ENCODE measurements at places on chromosomes 2 and 18. TPM values are rescaled to one million over a fixed set of nuclear protein-coding genes. Genes with fewer than 3 reads are reported as not detected.

TSPYL6 gene
- not detected for total RNA-seq

UPP2 gene
- total RNA-seq, result not detected

MARS2 gene
- 4.1 TPM for total RNA-seq

TMEM200C gene
- total RNA-seq, result 0.35 TPM

UGT1A3 gene
- total RNA-seq, result not detected

EFHD1 gene
- total RNA-seq, result 3.7 TPM

SLC9A4 gene
- total RNA-seq, result not detected

C2orf66 gene
- not detected for total RNA-seq

COQ10B gene
- total RNA-seq, result 28.8 TPM

GTF3C2 gene
- 29.9 TPM for total RNA-seq

CCDC178 gene
- total RNA-seq, result not detected

FAM237A gene
- total RNA-seq, result not detected

RGPD5 gene
- total RNA-seq, result 3.7 TPM

FBLN7 gene
- total RNA-seq, result not detected

CHMP1B gene
- 49.8 TPM for total RNA-seq

SULT1C2 gene
- total RNA-seq, result 0.70 TPM

IL18R1 gene
- total RNA-seq, result 2.8 TPM

STPG4 gene
- not detected for total RNA-seq

REG3G gene
- not detected for total RNA-seq

ALPG gene
- total RNA-seq, result not detected

AQP12B gene
- not detected for total RNA-seq

TUBB6 gene
- 126 TPM for total RNA-seq

LOXHD1 gene
- not detected for total RNA-seq

ZAP70 gene
- not detected for total RNA-seq

SCN9A gene
- 3.9 TPM for total RNA-seq

KCNG2 gene
- not detected for total RNA-seq

RAB17 gene
- total RNA-seq, result not detected

DYNC2LI1 gene
- 21.5 TPM for total RNA-seq

MC5R gene
- not detected for total RNA-seq

TXNDC2 gene
- total RNA-seq, result 0.29 TPM

G6PC2 gene
- not detected for total RNA-seq

ATP9B gene
- 8.2 TPM for total RNA-seq

DSC2 gene
- total RNA-seq, result 0.48 TPM

MAPK4 gene
- total RNA-seq, result not detected

POTEC gene
- 0.10 TPM for total RNA-seq

ZNF521 gene
- 6.8 TPM for total RNA-seq

MC2R gene
- not detected for total RNA-seq

RANBP2 gene
- total RNA-seq, result 25.4 TPM

ACADL gene
- total RNA-seq, result not detected

ALK gene
- total RNA-seq, result not detected

FAP gene
- 3.3 TPM for total RNA-seq

ZNF804A gene
- total RNA-seq, result 6.0 TPM

CD207 gene
- total RNA-seq, result not detected

FBXO41 gene
- 2.3 TPM for total RNA-seq

ACMSD gene
- not detected for total RNA-seq

TEX44 gene
- not detected for total RNA-seq

CFAP210 gene
- not detected for total RNA-seq

SPIRE1 gene
- total RNA-seq, result 10.7 TPM

MC4R gene
- 0.45 TPM for total RNA-seq

BCL11A gene
- 1.1 TPM for total RNA-seq

HAAO gene
- not detected for total RNA-seq
